AG10803 (cell line): ENCODE measurements at places on chromosomes 6 and 20.

- no peak for DNase-seq
These were observed 17.6 kb upstream of the ELMO2 start for GRCh38 chr20:46423882-46424482.

GRCh38 chr6:146543940-146544615 lies 445 bp downstream of the RAB32 start:
- peak; percentile 64 for DNase-seq

DNA sequence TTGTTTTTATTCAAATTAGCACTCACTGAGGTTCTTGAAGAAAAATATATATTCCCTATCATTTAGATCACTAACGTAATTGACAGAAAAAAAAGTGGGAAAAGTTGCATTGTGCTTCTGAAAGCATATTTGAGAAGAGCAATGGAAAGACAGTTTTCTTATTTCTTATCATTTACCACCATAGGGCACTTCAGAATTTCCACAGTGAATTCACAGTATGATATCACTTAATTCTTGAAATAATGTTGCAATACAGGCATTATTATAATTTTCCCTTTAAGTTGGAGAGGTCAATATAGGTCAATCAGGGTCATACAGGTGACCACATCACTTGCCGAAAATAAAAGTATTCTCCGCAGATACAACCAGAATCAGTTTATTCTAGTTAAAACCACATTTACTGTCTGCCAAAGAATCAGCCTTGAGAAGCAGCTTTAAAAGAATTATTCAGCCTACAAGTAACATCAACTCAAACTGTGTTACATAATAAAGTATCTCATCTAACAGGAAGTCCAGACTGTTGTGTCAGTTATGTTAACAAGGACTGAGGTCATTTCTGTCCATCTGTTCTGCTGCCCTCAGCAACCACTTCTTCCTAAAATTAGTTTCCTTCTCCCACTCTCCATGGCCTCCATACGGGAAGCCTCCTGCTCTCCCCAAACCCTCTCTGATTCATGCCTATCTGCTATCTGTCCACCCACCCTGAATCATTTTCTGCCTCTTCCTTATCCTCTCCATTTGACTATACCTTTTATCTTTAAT lies 121.2 kb downstream of the SIM1 start:
- DNase-seq = peak; percentile 63

DNA sequence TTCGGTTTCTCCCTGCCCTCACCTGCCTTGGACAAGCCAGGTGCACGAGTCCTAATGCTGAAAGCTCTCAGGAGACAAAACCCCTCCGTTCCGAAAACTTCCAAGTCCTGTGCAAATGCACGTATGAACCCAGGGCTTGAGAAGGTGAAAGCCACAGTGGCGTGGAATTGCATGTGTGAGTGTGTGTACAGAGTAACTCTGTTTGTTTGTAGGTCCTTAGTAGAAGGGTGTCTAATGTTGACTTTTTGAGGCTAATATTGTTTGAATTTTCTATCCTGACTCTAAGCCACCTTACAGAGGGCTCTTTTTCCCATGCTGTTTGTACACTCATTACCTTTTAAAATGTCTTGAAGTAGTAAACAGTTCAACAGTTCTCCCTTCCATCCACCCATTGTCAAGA lies 129.1 kb downstream of the FOXA2 start:
- no peak for DNase-seq

DNA sequence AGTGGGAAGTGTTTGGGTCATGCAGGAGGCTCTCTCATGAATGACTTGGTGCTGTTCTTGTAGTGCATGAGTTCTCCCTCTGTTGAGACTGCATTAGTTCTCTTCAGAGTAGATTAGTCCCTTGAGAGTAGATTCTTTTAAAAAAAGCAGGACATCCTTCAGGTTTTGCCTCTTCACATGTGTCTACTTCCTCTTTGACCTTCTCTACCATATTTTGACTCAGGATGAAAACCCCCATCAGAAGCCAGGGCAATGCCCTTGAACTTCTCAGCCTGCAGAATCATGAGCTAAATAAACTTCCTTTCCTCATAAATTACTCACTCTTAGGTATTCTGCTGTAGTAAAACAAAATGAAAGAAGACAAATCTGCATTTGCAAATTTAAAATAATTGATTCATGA lies 170.3 kb downstream of the CD109 start:
- DNase-seq = no peak

- DNase-seq = no peak
These were observed 18.6 kb upstream of the GGTLC1 start for GRCh38 chr20:24007073-24007595.

DNA sequence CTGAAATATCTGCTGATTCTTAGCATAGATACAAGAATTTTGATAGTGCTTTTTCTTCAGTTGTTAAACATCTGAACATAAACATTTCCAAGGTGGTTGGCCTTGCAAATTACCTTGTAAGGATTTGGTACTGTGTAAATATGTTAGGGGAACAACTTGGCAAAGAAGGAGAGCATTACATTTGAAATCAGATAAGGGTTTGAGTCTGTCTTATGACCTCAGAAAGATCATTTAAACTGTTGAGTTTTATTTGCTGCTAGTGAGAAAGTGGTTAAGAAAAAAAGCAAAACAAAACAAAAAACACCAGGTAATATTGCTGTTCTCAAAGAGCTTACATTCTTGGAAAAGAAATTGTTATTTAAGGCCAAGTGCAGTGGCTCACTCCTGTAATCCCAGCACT lies 56.5 kb downstream of the CD2AP start:
- DNase-seq = no peak

- no peak for DNase-seq
These were observed 206.9 kb upstream of the RNF217 start for GRCh38 chr6:124755321-124755720.

DNA sequence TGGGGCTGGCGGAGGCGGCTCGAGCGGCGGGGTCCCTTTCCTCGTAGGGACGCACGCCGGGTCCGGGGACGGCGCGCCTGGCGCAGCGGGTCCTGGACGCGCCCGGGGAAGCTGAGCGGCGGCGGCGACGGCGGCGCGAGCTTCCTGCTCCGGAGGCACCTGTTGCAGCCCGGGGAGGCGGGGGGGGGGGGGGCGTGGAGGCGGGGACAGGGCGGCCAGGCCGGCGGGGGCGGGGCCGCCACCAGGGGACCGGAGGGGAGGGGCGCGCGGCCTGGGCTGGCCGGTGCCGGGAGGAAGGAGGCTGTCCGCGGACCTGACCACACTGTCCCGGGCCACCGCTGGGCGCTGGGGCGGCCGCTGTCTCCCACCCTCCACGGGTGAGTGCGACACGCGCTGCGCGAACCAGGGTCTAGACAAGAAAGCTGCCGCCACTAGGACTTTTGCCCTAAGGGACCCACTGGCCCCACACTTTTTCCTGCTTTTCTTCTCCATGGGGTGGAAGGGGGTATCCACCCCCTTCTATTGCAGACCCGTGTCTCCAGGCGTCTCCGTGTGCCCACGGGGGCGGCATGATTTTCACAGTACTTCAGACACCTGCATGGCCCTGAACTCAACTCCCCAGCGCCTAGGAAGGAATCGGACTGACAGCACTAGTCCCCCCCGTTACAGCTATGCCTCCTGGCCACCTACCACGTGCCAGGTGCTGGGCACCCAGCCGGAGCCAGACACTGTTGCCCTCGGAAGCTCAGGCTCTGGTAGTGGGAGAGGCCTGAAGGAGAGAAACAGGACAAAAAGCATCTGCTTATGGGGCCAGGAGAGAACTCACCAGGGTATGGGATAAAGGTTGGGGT lies at the start of gene NFATC2:
Gene NFATC2 (minus strand): TSS at position 149 of the 851 bp plus-strand sequence. CDS start 220 bp downstream, outside the sequence.
- no peak for DNase-seq

DNA sequence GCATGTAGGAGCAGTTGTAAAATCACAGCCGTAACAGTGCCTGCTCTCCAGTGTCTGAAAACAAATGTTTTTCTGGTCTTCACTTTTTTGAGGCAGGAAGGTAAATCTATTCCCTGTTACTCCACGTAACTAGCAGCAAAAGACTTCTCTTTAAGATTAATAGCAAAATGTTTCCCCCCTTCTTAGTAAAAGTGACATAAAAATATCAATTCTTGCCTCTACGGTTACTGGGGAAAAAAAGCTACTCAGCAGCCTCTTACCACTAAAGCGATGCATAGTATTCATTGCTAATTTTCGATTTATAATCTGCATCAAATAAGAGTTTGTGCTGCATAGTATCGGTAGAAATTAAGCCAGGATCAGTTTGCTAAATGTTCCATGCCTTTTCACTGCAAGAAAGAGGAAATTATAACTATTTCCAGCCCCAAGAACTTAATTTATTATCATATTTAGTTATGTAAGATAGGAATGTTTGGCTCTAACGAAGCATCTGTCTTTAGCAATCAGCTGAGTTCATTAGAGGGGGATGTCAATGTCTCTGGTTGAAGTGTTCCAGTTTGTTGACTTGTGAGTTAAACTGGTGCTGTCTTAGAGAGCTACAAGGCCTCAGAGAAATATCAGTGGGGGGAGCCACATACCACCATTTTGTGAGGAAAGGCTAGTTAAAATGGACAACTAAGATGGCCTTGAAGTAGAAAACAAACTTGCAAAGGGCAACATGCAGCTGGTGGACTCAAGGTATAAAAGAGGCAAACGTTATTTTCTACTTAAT lies 617 bp upstream of the TSPYL1 start:
- peak; percentile 16 for DNase-seq
